ENCODE measurements at places on chromosomes 6 and 20.
A peak's percentile ranks its signal among the peaks of the same experiment; 100 is the strongest.

- DNase-seq, result no peak
Observed at GRCh38 chr6:75282706-75283105, 1.9 kb downstream of the TMEM30A start.

DNA sequence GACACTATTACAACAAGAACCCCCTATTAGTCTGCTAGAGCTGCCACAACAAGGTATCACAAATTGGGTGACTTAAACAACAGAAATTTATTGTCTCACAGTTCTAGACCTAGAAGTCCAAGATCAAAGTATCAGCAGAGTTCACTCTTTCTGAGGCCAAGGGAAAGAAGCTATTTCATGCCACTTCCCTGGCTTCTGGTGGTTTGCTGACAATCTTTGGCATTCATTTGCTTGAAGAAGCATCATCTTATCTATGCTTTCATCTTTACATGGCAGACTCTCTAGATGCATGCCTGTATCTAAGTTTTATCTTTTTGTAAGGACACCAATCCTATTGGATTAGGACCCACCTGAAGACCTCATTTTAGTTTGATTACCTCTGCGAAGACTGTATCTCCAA, 296.8 kb upstream of the MARCKS start:
- no peak for DNase-seq

DNA sequence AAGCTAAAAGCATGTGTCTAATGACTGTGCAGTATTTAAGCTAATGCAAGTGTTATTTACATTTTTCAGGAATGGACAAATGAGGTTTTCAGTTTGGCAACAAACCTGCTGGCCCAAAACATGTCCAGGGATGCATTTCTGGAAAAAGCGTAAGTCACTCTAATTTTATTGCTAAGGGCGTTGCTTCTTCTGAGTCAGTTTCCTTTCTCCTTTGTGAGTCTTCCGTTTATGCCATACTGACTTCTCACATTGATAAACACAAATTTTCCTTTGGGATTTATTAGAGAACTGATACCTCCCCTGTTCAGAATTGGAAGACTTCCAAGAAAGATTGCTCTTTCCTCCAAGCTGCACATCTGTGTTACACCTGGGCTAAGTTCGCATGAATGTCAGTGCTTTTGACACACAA, 422.9 kb upstream of the PLCB4 start:
- no peak for DNase-seq

- DNase-seq, result no peak
Observed at GRCh38 chr6:161882196-161882765, 608.4 kb upstream of the AGPAT4 start.

DNA sequence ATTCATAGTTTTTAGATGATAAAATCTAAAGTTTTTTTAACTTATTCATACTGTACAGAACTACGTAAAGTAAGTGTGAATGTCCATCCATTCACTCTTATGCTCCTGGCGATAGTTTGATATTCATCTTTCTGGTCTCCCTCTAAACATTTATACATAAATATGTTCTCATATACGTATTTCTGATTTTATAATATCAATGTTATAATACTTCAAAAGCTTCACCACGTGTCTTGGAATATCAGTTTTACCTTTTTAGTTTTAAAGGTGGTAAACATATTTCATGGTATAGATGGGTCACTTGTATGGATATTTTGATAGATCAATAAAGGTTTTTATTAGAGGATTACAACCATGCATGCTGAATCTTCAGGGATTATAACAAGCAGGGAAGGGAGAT, 10.3 kb upstream of the RHAG start:
- no peak for DNase-seq

- DNase-seq, result no peak
Observed at GRCh38 chr6:11688425-11688709, 90.2 kb downstream of the ADTRP start.

DNA sequence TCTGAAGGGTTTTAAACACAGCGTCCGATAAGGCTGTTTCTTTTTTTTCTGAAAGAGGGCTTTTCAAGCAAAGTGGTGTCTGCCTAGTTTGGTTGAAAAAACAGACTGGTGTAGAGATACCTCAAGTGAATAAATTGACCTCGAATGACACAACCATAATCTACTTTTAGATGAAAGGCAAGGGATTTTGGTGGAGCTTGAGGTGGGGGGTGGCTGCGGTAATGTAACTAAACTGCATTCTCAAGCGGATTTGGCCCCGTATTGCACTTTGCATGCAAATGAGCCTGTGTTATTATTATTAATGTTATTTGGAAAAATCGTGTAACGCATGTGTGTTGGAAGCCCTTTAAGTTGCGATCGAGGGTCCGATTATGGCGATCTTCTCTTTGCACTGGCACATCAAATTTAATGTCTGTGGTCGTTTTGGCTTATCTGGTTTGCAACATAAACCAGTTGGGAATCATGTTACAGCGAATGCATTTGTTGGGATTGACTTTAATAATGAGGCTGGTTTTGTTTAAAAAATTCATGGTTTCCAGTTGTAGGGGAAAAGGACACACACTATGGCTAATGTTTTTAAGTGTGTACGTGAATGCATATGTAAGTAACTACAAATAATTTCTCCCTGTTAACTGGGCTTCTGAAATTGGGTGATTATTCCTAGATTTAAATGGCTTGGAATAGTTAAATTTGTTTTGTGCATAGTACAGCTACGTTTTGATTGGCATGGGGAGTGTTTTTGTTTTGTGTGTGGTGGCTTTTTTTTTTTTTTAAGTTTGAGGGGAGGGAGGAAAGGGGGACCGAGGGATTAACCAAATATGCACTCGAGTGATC, 1.0 kb downstream of the JARID2 start:
- no peak for DNase-seq

- no peak for DNase-seq
Observed at GRCh38 chr6:117440706-117441525, 15.2 kb upstream of the ROS1 start.

DNA sequence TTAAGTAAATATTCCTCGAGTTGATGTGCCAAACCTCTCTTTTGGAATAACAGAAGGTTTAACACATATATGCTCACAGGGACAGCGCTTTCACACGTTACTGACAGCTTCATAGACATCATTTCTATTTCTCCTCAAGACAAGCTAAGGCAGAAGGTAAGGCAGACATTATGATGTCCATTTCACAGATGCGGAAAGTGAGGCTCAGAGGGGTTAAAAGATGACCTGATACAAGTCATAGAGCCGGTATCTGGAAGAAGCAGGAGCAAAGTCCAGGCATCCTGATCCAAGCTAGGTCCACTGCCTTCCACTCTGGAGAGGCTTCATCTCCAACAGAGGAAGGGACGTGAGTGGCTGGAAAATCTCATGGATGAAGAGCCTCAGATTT, 86.7 kb downstream of the FOXC1 start:
- no peak for DNase-seq

- DNase-seq, result no peak
Observed at GRCh38 chr20:24597051-24597450, 127.6 kb downstream of the SYNDIG1 start.

DNA sequence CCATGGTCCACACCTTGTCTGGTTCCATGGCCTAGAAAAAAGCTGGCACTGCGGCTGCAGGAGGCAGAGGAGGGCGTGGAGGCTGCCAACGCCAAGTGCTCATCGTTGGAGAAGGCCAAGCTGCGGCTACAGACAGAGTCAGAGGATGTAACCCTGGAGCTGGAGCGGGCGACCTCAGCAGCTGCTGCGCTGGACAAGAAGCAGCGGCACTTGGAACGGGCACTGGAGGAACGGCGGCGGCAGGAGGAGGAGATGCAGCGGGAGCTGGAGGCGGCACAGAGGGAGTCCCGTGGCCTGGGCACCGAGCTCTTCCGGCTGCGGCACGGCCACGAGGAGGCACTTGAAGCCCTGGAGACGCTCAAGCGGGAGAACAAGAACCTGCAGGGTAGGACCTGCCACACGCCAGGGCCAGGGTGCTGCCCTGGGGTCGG, 43.4 kb downstream of the MYH7B start:
- no peak for DNase-seq

DNA sequence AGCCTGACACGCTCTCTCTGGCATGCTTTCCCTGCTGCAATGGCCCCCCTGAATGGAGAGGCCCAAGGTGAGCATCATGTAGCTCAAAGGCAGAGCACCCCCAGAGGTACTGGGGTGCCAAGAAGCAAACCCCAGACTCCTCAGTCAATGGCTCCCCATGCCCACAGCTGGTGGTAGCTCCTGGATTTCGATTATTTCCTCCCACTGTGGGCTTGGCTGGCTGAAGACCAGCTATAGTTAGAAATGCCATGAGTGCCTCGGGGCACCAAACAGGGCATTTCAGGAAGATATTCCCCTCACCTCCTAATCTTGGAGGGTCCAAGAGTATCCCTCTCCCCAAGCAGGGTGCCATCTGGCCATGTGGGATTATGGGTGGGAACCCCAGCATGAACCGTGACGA, 16.8 kb downstream of the MAP1LC3A start:
- no peak for DNase-seq

GRCh38 chr20:50277064-50277415, 86.4 kb downstream of the CEBPB start:
- no peak for DNase-seq

DNA sequence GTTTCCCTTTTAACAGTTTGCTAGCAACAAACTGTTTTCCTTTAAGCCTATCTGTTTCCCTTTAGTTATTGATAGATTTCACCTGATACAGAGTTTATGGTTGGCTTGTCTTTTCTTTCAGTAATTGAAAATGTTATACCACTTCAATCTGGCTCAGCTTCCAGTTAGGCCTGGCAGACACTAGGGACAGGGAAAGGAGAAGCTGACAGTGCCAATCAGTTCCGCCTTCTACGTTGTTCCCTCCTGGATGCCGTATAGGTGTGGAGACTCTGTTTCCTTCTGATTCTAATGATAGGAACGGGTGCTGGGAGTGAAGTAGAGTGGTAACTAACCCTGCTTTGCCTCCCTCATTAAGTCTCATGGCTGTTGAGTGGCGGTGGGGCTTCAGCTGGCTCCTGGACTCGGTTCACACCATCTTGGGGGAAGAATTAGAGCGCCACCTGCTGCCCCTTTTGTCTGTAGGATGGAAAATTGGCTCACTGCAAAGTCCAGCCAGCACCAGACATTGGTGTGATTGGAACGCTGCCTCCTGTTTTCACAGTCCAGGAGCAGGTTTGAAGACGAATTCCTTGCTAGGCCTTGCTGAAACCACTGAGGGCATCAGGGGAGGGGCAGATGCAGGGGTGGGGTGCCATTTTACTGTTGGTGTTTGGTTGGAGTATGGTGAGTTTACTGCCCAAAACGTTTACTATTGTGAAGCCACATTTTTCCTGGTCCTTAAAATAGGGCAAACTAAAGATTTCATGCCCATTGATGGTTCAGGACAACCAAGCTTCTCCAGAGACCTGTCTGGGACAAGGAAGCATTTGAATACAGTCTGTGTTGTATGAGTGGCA, 1729.5 kb downstream of the GRIK2 start:
- DNase-seq, result peak; percentile 27

DNA sequence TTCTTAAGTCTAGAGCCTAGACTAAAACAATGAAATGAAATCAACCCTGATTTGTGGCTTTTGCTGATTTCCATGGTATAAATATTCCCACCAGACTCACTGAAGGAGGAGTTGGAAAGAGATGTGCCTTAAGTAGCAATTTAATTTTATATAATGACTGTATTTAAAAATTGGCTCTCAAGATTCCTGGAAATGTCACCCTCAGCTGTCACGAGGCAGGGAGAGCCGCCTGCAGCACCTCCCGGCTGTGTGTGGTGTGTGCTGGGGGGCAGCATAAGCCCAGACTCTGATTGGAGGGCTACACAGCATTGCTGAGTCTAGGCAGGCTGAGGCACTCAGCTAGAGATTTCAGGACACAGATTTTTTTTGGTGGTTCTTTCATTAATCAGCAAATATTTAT, 40.6 kb upstream of the TMEM181 start:
- DNase-seq, result no peak

- DNase-seq, result no peak
Observed at GRCh38 chr6:77626426-77626825, 26.4 kb upstream of the MEI4 start.

DNA sequence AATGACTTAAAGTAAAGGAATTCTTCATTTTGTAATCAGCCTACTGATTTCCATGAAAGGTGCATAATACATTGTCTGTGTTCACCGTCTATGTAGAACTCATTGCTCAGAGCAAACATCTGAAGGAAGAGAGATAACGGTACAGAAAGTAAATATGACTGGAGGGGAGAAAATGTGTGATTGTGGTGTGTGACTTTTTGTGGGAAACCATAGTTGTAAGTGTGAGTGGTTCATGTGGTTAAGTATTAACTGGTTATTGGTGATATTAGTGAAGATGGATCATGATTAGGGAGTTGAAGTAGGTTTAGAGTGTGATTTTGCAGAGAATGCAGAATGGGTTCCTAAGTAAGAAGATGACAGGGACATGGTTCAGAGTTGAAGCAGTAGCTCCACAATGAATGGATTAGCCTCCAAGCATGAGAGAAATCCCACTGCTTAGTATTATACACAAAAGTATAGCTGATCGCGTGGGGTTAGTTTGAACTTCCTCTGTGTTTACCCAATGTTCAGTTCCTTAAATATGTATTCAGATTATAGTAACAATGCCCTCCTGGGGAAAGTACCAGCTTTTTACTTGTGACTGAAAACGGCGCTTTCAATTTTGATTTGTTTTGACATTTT, 368.9 kb downstream of the UTRN start:
- DNase-seq, result no peak

DNA sequence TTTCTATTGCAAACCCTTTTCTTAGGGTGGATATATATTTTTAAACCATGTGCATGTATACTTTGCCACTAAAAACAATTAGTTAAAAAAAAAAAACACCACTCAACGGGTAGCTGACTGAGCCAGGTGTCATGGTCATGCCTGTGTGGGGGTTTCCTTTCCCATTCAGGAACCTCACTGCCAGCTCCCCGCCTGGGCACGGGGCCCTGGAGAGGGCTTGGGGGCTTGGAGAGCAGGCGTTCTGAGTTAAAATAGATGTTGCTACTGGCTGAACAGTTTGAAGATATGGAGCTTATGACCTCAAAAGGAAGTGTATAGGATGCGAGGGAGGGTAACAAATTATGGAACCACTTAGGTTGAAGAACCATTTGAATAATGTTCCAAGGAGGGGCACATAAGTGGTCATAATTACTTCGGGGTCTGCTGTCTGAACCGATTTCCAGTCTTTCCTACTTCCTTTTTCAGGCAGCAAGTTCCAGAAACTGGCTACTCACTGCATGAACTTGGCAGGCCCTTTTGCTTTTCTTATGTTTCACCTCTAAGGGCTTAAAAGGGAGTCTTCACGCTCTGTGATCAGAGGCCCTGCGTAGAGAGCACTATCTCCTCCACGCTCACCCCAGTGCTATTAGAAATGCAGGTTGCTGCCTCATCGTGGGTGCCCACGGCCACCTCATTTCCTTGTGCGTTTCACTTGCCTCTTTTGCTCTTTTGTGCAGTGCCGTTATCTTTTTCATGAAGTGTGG, 9.9 kb downstream of the STX16 start:
- no peak for DNase-seq

DNA sequence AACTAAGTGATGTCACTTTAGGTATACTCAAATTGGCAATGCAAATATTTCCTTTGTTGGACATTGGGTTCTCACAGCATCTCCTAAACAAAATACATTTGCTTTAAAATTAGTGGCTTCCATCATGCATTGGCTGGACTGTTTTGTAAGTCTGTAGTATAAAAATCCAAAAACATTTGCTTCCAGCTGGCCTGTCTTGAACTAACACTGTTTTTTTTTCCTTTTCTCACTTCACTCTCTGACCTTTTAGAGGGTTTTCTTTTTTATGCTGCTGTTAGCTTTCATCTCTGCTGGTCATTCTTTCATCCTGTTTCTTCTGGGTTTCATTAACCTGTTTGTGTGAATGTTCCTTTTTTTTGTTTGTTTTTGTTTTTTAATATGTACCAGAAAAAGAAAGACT, 121.7 kb upstream of the MLIP start:
- DNase-seq, result no peak

- DNase-seq, result peak; percentile 13
Observed at GRCh38 chr6:35089935-35090505, 51.1 kb downstream of the TCP11 start.

All from SK-N-SH (cell line).